NCI-H2227 treated with DMSO at 0.1 percent for 48 hours (cell line): ENCODE measurements at places on chromosomes 5 and 9.
A peak's percentile ranks its signal among the peaks of the same experiment; 100 is the strongest.

- DNase-seq, result no peak
Measured at GRCh38 chr9:126438741-126439401, 112.2 kb downstream of the MVB12B start.

GRCh38 chr5:109689740-109690241 is at the start of gene MAN2A1:
Gene MAN2A1, plus strand, starts transcription at chr5:109689927. Its CDS starts 491 bp downstream, at chr5:109690418.
- DNase-seq, result peak; percentile 8

GRCh38 chr9:2802494-2802921 is 41.4 kb downstream of the PUM3 start:
- no peak for DNase-seq

GRCh38 chr5:163379298-163380155 is 57.9 kb upstream of the CCNG1 start:
- peak; percentile 25 for DNase-seq

DNA sequence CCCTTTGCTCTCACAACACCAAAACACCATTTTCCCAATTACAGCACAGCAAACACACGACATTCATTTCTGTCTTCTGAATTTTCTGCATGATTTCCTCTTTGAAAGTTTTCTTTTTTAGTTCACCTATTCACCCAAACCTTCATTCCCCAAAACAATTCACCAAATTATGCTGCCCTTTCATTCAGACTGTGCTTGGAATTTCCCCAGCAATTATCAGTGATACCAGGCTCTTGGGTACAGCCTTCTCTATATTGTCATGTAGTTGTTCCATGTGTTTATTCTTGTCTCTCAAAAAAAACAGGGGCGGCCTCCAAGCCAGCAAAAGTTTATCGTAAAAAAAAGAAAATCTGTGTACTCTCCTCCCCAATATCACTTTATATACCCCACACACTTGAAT is 9.0 kb upstream of the LIX1 start:
- no peak for DNase-seq

GRCh38 chr9:125549039-125549438 is 158.0 kb downstream of the MAPKAP1 start:
- DNase-seq, result no peak

- no peak for DNase-seq
Measured at GRCh38 chr5:154487541-154487940, 9.5 kb upstream of the HAND1 start.

GRCh38 chr5:120463991-120464626 is at the start of gene PRR16:
Gene PRR16, plus strand, starts transcription at chr5:120464300.
- DNase-seq, result no peak

GRCh38 chr9:38257626-38258215 is 134.8 kb upstream of the ALDH1B1 start:
- no peak for DNase-seq

GRCh38 chr5:125551246-125551645 is 804.8 kb upstream of the ZNF608 start:
- DNase-seq, result no peak

GRCh38 chr5:150562832-150563231 is 54.9 kb downstream of the NDST1 start:
- no peak for DNase-seq

DNA sequence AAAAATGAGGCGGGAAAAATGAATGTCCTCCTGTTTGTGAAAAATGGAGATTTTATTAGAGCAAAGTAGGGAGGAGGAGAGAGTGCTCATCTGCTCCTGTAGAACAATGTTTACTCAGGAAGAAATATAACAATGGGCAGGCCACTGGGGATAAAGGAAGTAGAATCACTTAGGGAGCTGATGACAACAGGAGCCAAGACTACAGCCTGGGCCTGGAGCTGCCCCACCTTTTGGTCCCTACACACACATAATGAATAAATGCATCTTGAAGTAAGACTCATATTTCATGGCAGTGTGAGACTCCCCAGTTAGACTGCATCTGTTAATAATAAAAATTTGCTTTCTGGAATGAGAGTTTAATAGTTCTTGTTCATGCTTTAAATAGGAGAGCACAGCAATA is 1939.8 kb downstream of the EFNA5 start:
- no peak for DNase-seq
